NCI-H2107 (cell line): ENCODE measurements at places on chromosomes 5 and 9.

- no peak for DNase-seq
Measured at GRCh38 chr5:13108265-13108664, 836.2 kb downstream of the DNAH5 start.

DNA sequence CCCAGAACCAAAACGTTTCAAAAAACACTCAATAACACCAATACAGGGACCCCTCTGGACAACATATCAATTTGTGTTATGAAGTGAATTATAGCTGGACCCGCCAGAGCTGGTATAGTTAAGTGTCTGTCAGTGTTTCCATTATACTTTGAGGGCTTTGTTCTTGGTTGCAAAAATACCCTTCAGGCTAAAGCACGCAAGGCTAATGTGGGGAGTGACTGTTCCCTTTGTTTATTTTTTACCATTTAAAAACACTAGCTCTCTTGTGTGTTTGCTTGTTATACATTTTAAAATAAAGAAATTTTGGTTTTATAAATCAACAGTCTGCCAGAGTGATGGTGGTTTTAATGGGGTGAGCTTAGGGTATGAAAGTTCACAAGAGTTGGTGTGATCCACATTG is 859.5 kb downstream of the PTPRD start:
- no peak for DNase-seq

DNA sequence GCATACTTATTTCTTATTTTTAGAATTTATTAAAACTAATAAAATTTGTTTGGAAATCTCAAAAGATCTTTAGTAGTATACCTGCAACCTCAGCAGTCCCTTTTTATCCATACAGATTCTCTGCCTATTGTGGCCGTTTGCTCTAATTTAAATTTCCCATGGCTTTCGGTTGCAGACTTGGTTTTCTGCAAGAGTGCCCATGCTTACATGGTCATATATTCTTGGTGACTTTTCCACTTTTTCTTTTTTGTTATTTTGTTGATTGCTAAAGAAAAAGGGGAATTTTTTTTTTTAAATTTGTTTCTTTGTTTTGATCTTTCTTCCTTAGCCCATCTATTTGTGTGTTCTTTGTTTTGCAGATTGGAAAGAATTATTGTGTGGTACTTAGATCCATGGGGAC is 20.6 kb downstream of the ZCCHC7 start:
- no peak for DNase-seq

GRCh38 chr5:60352992-60353599 is 346.9 kb downstream of the DEPDC1B start:
- DNase-seq = no peak

DNA sequence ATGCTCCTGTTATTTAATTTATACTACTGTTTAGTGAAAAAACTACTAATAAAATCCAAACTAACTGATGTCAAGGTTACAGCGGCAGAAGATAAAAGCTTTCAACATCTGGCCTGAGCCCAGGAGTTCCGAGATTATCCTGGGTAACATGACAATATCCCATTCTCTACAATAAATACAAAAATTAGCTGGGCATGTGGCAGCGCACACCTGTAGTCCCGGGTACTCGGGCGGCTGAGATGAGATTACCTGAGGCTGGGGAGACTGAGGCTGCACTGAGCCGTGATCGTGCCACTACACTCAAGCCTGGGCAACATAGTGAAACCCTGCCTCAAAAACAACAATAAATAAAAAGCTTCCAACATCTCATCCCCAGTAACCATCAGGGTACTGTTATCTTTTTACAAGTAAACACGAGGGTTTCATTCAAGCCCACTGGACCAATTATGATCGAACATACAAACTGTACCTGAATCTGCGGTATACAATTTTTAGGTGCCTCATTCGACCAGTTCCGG is 1.3 kb downstream of the RPL37 start:
- no peak for DNase-seq

GRCh38 chr9:95005278-95006143 is 279.0 kb downstream of the AOPEP start:
- no peak for DNase-seq

GRCh38 chr9:80375477-80375876 is 803.7 kb downstream of the TLE4 start:
- no peak for DNase-seq

GRCh38 chr5:7394889-7395431 is 978 bp upstream of the ADCY2 start:
- DNase-seq = no peak

GRCh38 chr5:177350776-177351391 is 584 bp downstream of the LMAN2 start:
- DNase-seq = no peak

DNA sequence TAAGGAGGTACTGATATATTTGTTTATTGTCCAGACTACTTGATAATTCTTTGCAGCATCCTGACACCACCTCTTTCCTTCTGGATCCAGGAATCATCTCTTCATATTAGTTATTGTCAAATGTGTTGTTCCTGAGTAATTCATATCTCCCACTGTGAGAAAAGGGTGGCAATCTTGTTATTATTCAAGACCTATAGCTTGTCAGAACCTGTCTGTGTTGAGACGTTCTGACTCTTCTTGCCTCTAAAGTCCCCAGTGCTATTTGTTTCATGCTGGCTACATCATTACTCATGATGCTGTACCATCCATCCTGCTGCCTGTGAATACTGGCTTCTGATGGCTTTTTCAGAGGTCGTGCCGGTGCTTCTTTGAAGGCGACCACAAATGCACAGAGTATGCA is 68.7 kb upstream of the TAF11L2 start:
- no peak for DNase-seq

- DNase-seq = peak; percentile 29
Measured at GRCh38 chr9:92716557-92716956, 46.6 kb upstream of the IPPK start.

- DNase-seq = no peak
Measured at GRCh38 chr9:132733260-132733815, 63.1 kb downstream of the GTF3C4 start.
